Esophagus (tissue), 2 donors: ENCODE measurements at places on chromosomes 1 and 21. TPM values are rescaled to one million over a fixed set of nuclear protein-coding genes. Genes with fewer than 3 reads are reported as not detected.

Gene FASLG
- polyA plus RNA-seq: 0.28 TPM

Gene CENPS
- polyA plus RNA-seq: 17.8 TPM

Gene LCE2B
- not detected for polyA plus RNA-seq

Gene ORC1
- polyA plus RNA-seq: 3.6 TPM

Gene MSH4
- 0.05 TPM for polyA plus RNA-seq

Gene MAST2
- 10.8 TPM for polyA plus RNA-seq

Gene SAMD13
- polyA plus RNA-seq: 0.45 TPM

Gene RAVER2
- 4.4 TPM for polyA plus RNA-seq

Gene CD5L
- polyA plus RNA-seq: not detected

Gene S100A3
- 10.2 TPM for polyA plus RNA-seq

Gene APOBEC4
- polyA plus RNA-seq: not detected

Gene SHE
- polyA plus RNA-seq: 2.1 TPM
